Activated CD8-positive, alpha-beta memory T cell treated with anti-CD3 and anti-CD28 coated beads for 1 hour (primary cell): ENCODE measurements at places on chromosomes 2 and 18.

GRCh38 chr2:144011553-144011952, 508.4 kb downstream of the ZEB2 start:
- DNase-seq = no peak

DNA sequence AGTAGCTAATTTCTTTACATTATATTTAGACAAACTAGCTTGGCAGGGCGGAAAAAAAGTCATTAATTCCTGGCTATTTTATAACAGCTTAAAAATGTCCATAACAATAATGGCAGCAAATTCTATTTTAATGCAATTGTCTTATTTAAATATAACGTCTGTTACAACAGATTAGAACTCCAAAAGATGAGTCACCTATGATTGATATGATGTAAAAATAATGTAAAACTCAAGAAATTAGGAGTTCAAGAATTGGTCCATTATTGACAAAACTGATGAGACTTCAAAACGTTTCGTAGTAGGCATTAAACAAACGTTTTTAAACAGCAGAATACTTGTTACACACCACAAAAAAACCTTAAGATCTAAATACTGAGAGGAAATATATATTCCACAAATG, 2.7 kb downstream of the XPO1 start:
- DNase-seq = no peak

- DNase-seq = no peak
Measured at GRCh38 chr2:197383825-197384224, 51.0 kb downstream of the SF3B1 start.

DNA sequence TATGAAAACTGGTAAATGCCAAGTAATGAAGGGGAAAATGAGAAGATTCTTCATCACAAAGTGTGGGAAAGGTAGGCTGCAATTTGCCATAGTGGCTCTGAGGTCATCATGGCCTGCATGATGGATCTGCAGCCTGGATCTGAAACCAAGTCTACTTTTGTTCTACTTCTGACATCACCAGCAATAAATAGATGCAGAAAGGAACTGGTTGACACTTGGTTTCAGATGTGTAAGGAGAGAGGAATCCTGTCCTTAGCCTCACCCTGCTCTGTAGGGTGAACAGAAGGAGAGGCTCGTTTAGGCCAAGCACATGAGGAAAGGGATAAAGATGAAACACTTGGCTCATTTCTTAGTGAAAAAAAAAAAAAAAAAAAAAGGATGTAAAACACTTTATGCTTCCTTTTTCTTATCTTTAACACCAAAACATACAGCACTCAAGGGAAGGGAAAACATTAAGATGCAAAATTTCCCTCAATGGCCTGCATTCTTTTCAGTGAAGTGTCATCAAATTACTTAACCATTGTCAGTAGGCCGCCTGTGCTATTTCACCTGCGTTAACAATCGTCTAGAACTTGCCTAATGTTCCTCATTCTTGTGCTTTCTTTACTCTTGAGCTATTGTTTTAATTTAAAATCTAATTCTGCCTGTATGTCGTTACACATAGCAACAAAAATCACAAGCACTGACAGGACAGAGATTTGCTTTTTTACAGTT, 3.9 kb downstream of the NEB start:
- no peak for DNase-seq
